ENCODE measurements at places on chromosomes 1 and 21.

DNA sequence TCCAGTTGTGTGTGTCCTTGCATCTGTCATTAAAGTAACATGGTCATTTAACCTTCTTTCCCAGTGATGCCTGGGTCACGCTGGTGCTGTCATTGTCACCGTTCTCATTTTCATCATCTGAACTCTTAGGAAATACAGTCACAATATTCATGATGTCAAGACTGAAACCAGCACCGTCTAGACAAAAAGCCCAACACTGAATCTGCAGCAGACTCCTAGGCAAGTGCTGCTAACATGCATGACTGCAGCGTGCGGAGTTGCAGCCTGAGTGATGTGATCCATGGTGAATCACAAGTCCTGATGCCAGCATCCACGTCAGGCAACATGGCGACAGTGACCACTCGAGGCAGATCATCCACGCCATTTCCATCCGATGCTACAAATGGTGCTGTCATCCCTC lies 37.6 kb downstream of the MRPL37 start:
- no peak for DNase-seq

DNA sequence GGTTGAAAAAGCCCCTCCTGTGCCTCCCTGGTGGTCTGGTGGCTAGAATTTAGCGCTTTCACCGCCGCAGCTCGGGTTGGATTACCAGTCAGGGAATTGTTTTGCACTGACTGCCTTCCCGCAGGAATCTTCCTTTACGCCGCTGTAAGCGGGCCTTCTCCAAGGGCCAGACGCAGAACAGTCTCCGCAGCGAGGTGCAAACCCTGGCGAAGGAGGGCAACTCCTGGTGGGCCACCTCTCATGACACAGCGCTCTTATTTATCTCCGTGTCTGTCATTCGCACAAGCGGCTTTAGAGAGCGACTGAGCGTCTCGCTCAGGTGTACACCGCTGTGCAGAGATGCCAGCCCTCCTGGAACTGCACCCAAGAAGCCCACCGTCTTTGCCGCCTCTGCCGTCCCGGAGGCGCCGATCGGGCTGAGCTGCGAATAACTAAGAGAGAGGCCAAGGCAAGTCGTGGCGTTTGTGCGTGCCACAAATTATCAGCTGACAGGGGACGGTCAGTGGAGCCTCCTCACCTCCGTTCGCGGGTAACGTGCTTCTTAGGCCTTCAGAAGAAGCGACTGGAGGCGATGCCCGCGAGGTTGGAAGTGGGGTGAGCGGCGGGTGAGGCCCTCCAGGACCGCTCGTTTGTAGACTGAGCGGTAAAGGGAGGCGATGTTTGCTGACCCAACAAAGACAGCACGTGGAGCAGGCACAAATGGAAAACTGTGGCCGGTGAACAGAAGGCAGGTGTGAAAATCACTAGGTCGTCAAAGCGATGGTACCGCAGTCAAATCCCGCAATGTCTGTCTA lies 93.5 kb downstream of the PRKAB2 start:
- no peak for DNase-seq

DNA sequence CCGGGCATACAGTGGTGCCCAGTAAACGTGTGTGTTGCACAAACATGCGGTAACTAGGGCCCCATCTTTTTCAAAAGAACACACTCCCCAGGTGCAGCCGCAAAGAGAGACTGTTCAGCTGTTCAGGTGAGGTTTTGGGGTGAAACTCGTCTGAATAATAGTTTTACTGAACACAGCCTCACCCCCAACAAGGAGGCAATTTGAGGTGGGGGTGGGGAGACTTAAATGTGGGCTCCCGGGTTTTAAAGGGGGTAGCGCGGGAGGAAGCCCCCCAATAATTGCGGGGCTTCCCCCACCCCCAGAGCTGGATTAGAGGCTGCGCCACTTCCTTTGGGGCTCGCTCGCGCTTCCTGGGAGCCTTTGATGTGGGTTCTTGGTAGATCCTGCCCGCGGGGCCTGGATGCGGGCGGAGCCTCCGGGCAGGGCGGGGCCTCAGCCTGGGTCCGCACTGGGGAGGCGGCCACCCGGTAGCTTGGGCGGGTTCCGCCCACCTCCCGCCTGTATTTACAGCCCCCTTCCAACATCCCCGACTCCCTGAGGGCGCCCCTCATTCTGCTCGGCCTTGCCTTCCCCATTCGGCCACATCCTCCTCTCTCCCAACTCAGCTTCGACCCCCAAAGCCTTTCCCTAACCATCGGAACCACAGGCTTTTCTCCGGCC lies 6.4 kb upstream of the EPHA2 start:
- no peak for DNase-seq

- no peak for DNase-seq
Observed at GRCh38 chr1:178945763-178946266, 74.9 kb upstream of the ANGPTL1 start.
